ENCODE measurements at places on chromosomes 3 and 15.
A peak's percentile ranks its signal among the peaks of the same experiment; 100 is the strongest.

DNA sequence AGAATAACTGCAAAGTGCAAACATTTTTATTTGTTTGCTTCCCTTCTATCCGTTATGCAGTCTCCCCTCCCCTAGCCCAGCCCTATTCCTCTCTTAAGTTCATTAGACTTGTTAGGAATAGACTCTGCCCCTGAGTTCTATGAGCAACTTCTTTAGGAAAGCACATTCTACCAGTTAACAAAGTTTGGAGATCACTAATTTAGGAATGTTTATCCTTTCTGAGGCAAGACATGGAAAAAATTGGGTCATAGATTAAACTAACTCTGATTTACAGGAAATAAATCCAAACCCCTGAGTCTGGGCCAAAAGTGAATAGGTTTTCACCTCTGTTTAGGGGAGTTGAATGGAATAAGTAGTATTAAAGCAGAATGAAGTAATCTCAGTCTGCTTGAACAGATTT is 34.4 kb downstream of the C3orf80 start:
- no peak for DNase-seq

GRCh38 chr15:60458721-60459120 is 20.2 kb downstream of the ICE2 start:
- DNase-seq: no peak

- DNase-seq: no peak
Observed at GRCh38 chr3:154168998-154169795, 48.0 kb downstream of the ARHGEF26 start.

DNA sequence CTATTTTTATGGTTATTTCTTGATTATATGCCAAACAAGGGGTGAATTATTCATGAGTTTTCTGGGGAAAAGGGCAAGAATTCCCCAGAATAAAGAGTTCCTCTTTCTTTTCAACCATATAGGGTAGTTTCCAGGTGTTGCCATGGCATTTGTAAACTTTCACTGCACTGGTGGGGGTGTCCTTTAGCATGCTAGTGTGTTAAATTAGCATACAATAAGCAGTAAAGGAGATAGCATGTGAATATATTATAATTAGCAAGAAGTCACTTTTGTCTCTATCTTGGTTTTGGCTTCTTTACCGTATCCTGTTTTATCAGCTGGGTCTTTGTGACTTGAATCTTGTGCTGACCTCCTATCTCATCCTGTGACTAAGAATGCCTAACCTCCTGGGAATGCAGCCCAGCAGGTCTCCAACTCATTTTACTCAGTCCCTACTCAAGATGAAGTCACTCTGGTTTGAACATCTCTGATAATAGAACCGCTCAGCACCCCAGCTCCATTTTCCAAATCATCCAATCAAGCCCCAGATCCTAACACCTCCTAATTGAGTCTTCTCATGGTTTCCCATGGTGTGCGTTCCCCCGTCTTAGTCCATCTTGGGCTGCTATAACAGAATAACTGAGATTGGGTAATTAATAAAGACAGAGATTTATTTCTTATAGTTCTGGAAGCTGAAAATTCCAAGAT is 3.4 kb upstream of the SELENOT start:
- DNase-seq: no peak

- DNase-seq: no peak
Observed at GRCh38 chr15:41104234-41104633, 11.8 kb downstream of the INO80 start.

- DNase-seq: no peak
Observed at GRCh38 chr3:72571052-72571451, 277.2 kb downstream of the SHQ1 start.

GRCh38 chr3:155392138-155392537 is 98.7 kb upstream of the STRIT1 start:
- DNase-seq: no peak

GRCh38 chr3:100001526-100002270 is 112.6 kb downstream of the FILIP1L start:
- no peak for DNase-seq

GRCh38 chr15:40843885-40844695 is at the start of gene SPINT1:
SPINT1 (plus strand) TSS chr15:40844048; CDS start chr15:40844555, 507 bp downstream.
- peak; percentile 25 for DNase-seq

GRCh38 chr15:38620098-38620497 is 55.5 kb upstream of the RASGRP1 start:
- DNase-seq: no peak

- no peak for DNase-seq
Observed at GRCh38 chr3:10280177-10280529, 12.6 kb downstream of the GHRL start.

GRCh38 chr15:77513226-77513625 is 92.5 kb downstream of the HMG20A start:
- no peak for DNase-seq

DNA sequence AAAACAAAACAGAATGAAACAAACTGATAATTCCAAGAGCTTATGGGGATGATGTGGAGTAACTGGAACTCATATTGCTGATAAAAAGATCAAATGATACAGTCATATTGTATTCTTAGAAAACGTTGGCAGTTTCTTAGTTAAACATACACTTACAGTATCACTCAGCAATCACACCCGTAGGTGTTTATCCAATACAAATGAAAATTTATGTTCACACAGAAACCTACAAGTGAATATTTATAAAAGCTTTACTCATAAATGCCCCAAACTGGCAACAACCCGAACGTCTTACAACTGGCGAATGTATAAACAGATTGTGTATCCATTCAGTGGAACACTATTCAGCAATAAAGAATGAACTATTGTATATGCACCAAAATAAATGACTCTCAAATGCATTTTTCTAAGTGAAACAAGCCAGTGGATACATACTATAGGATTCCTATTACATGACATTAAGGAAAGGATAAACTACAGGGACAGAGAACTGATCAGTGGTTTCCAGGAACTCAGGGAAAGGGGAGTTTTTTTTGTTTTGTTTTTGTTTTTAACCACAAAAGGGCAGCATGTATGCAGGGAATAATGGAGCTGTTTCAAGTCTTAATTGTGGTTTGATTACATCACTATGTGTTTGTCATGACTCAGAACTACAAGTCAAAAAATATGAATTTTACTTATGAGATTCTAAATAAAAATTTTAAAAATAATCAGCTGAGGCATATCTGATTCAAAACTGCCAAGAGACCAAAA is 71.8 kb upstream of the NDUFB4 start:
- no peak for DNase-seq

Data from CD4-positive, alpha-beta T cell treated with Interleukin-6 at 100 ng/mL for 8 hours (primary cell).